Esophagus (tissue), 2 donors: ENCODE measurements at places on chromosomes 12 and 14. TPM values are rescaled to one million over a fixed set of nuclear protein-coding genes. Genes with fewer than 3 reads are reported as not detected.

The ZNF219 gene
- 42.2 TPM for polyA plus RNA-seq

The FAM222A gene
- 3.9 TPM for polyA plus RNA-seq

The FLRT2 gene
- 2.1 TPM for polyA plus RNA-seq

The KLHDC1 gene
- 1.0 TPM for polyA plus RNA-seq

The MARK3 gene
- polyA plus RNA-seq, result 65.4 TPM

The CCDC177 gene
- polyA plus RNA-seq, result 0.04 TPM

The AKAP6 gene
- polyA plus RNA-seq, result 1.5 TPM

The RNASE7 gene
- 92.8 TPM for polyA plus RNA-seq

The LMNTD1 gene
- polyA plus RNA-seq, result not detected

The PPP1R36 gene
- 0.71 TPM for polyA plus RNA-seq

The NXPH4 gene
- polyA plus RNA-seq, result 0.73 TPM

The PAWR gene
- polyA plus RNA-seq, result 38.6 TPM

The ZDHHC22 gene
- polyA plus RNA-seq, result not detected

The PRIMA1 gene
- polyA plus RNA-seq, result 2.9 TPM

The ADAM21 gene
- polyA plus RNA-seq, result not detected

The OR6J1 gene
- not detected for polyA plus RNA-seq

The APOLD1 gene
- polyA plus RNA-seq, result 2.4 TPM

The PNMA1 gene
- polyA plus RNA-seq, result 13.2 TPM

The SMOC1 gene
- polyA plus RNA-seq, result 0.04 TPM

The OAS1 gene
- polyA plus RNA-seq, result 58.6 TPM

The OR4E2 gene
- polyA plus RNA-seq, result not detected

The FGF23 gene
- polyA plus RNA-seq, result not detected

The KRT8 gene
- polyA plus RNA-seq, result 38.7 TPM

The KRT78 gene
- 633 TPM for polyA plus RNA-seq

The SPSB2 gene
- 5.7 TPM for polyA plus RNA-seq

The MAP3K12 gene
- 8.5 TPM for polyA plus RNA-seq

The KRT6B gene
- 453 TPM for polyA plus RNA-seq

The MYH6 gene
- 0.20 TPM for polyA plus RNA-seq

The RND1 gene
- polyA plus RNA-seq, result 3.9 TPM

The CHST11 gene
- polyA plus RNA-seq, result 0.53 TPM
